ENCODE measurements at places on chromosomes 6 and 20.

GRCh38 chr20:2873747-2874041 is 413 bp downstream of the PTPRA start:
- no peak for DNase-seq

- DNase-seq, result no peak
These were observed 142.7 kb downstream of the PTPRT start for GRCh38 chr20:43046966-43047365.

- DNase-seq, result no peak
These were observed 11.5 kb upstream of the DEFB113 start for GRCh38 chr6:49980898-49981297.

GRCh38 chr6:33163540-33163939 is 28.7 kb downstream of the COL11A2 start:
- DNase-seq, result no peak

All from midbrain (tissue), 1 donor.